ENCODE measurements at places on chromosomes 6 and 20. TPM values are rescaled to one million over a fixed set of nuclear protein-coding genes. Genes with fewer than 3 reads are reported as not detected.
A peak's percentile ranks its signal among the peaks of the same experiment; 100 is the strongest.

- no peak for DNase-seq
These were observed 348.9 kb upstream of the MARCKS start for GRCh38 chr6:113508249-113508648.

Gene EPHA7
- polyA plus RNA-seq, result 11.0 TPM

- DNase-seq, result no peak
These were observed 70.2 kb downstream of the LYRM4 start for GRCh38 chr6:5190507-5190906.

Gene HLA-DQB2
- 0.10 TPM for polyA plus RNA-seq

- DNase-seq, result peak; percentile 20
These were observed 159.8 kb downstream of the ZFP64 start for GRCh38 chr20:52031563-52032303.

Gene C20orf173
- not detected for polyA plus RNA-seq

Gene RAB32
- 28.0 TPM for polyA plus RNA-seq

Gene E2F1
- 3.5 TPM for polyA plus RNA-seq

GRCh38 chr6:145258122-145258521 is 477.2 kb downstream of the EPM2A start:
- no peak for DNase-seq

DNA sequence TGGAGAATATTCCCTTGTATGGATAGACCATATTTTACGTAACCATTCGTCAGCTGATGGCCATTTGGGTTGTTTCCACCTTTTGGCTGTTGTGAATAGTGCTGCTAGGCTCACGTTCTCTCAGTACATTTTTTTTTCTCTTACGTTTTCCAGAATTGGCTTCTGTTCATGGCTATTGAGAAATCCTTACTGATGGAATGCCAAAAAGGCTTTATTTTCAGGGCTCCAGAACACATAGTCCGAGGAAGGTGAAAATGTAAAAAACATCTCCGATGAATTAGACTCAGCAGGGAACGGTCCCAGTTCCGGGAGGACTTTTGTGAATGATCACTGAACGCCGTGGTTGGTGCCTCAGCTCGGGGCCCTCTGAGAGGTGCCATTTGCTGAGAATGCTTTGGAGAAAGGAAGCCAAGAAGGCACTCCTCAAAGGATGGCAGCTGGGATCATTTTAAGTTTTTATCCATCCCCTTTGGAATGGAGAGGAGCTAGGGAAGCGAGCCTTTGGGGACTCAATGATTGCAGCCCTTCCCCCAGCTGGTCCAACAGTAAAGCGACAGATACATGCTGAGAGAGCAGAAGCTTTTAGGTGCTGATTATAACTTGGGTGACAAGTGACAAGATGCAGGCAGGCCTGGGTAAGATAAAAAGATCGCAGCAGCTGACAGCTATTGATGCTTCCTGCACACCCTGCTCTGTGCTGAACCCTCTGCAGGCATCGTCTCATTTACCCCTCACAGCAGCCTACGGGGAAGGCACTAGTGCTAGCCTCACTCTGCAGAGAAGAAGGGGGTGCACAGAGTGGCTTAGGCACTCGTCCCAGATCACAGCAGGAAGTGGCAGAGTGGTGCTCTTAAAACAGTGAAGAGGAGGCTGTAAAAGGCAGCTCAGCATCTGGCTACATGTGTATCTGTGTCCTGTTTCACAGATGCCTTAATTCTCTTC is 133.4 kb upstream of the KCNG1 start:
- DNase-seq, result no peak

- DNase-seq, result no peak
These were observed 1073.0 kb upstream of the MAP3K7 start for GRCh38 chr6:91659891-91660290.

Gene UBD
- 2.9 TPM for polyA plus RNA-seq

- no peak for DNase-seq
These were observed 268.1 kb downstream of the UST start for GRCh38 chr6:149014631-149015534.

Gene HLA-DPA1
- polyA plus RNA-seq, result 51.6 TPM

- DNase-seq, result no peak
These were observed 34.6 kb upstream of the FAM50B start for GRCh38 chr6:3814539-3814938.

Gene TAB2
- 42.2 TPM for polyA plus RNA-seq

DNA sequence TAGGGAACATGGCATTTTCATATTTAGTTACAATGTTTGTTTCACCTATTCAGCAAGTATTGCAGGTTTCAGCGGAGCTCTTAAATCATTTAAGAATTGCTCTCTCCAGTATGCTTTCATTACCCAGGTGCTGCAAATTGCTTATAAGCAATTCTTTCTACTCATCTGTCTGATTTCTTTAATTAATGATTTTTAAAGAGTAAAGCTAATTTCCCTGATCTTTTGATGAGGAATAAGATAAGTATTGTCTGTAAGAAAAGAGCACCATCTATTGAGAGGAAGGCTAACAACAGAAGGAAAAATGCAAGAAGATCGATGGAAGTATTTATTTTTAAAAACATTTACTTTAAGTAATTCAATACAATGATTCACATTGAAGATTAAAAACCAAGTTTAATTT is 2.0 kb downstream of the OPRM1 start:
- DNase-seq, result no peak

- no peak for DNase-seq
These were observed 185.9 kb downstream of the MAFB start for GRCh38 chr20:40503119-40503518.

Gene CALHM4
- polyA plus RNA-seq, result not detected

Gene ULBP3
- 1.1 TPM for polyA plus RNA-seq

Gene TRIM10
- not detected for polyA plus RNA-seq

GRCh38 chr20:25606094-25606695 is 17.6 kb downstream of the NANP start:
- DNase-seq, result no peak

DNA sequence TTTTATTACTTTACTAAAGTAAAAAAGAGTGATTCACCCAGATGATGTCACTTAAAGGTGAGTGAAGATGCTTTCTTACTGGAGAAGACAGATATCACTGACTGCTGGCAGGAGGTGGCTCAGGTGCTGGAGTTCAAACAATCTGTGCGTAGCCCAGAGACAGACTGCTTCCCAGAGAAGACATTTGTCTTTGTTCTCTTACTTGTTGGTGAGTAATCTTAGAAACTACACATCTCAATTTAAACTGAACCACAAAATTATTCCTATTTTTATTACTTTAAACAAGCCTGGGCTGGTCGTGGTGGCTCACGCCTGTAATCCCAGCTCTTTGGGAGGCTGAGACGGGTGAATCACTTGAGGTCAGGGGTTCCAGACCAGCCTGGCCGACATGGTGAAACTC is 92.2 kb downstream of the CEP162 start:
- no peak for DNase-seq

- DNase-seq, result no peak
These were observed 612.3 kb downstream of the UTRN start for GRCh38 chr6:144897441-144897921.

Gene BMP2
- polyA plus RNA-seq, result 14.1 TPM

Gene MYL9
- 3,492 TPM for polyA plus RNA-seq

GRCh38 chr20:8656335-8656734 is 412.6 kb upstream of the PLCB4 start:
- no peak for DNase-seq

DNA sequence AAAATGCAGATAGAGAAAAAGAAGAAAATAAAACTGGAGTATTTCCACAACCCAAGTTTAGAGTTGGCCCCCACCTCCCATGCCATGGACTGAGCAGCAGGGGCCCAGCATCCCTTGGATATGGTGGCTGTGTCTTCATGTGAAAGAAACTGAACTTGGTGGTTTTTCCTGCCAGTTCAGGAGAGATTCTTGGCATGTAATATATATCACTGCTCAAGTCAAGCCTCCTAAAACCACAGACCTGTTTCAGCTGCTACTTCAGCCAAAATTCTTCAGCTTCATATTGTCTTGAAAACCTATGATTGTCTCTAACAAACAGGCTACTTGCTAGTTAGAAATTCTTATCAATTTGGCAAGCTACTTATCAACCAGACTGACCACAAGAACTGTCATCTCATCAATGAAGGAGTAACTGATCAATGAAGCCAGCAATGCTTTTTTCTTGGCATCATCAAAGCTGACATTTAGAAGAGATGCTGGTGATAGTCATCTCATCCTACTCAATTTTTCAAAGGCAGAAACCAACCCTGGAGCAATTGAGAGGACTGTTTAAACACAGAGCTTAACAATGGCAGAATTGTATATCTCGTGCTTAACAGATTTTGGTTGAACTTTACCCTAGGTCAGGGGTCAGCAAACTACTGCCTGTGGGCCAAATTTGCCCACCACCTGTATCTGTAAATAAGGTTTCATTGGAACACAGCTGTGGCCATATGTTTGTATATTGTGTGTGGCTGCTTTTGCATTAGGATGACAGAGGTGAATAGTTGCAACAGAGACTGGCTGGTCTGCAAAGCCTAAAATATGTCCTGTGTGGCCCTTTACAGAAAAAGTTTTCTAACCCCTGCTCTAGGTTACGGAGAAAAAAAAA is 10.4 kb upstream of the NOL7 start:
- DNase-seq, result no peak

Gene ATAT1
- polyA plus RNA-seq, result 7.6 TPM

- no peak for DNase-seq
These were observed 293.9 kb downstream of the QKI start for GRCh38 chr6:163708466-163708865.

Gene OR11A1
- not detected for polyA plus RNA-seq

Gene CLIC5
- polyA plus RNA-seq, result 2.4 TPM

Gene GFRA4
- not detected for polyA plus RNA-seq

DNA sequence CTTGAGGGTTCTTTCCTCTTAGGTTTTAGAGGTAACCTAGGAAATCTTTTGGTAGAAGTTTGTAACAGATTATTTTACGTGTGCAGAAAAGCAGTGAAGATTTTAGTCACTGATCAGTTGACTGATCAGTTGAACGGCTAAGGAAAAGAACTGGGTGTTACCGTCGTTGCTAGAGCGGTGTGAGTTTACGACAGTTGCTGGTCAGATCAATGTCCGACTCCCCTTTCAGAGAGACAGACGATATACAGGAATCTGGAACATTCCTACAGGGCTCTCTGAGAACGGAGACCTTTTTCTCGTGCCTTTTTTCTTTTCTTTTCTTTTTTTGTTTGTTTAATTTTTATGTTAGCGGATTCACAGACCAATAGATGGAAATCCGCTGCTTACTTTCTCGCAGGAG is 132.1 kb upstream of the ZNF184 start:
- no peak for DNase-seq

- DNase-seq, result no peak
These were observed 66.5 kb downstream of the DTNBP1 start for GRCh38 chr6:15596186-15596896.

- DNase-seq, result no peak
These were observed 6.8 kb downstream of the ABCF1 start for GRCh38 chr6:30578051-30578450.

DNA sequence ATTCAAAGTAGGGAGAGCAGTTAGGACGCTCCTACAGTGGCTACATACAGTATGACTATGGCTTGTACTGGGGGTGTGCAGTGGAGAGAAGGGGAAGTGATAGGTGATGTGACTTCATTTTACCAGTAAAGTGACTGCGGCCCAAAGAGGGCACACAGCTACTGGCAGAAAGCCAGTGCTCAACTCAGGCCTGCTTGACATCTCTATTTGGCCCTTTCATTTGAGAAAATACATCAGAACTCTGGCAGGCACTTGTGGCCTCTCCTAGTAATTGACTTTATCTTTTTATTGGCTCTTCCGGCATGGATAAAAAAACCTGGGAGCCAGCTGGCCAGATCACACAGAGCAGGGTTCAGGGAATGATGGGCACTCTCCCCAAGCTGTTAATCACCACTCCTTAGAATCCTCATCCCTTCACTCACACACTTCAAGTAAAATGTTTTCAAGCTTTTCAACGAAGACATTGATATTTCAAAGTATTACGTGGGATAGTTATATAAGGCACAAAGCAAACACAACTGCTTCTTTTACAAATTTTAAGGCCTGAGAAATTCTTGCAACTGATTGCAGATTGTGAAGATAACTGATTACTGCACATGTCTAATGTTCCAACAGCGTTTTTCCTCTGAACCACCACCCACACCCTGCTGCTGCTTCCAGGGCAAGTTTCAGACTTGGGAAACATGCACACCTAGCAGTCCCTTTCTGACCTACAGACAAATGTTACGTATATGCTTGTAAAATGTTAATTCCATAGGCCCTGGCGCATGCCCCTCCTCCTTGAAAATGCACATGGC is 73.5 kb downstream of the TNFRSF21 start:
- DNase-seq, result no peak

GRCh38 chr6:44471271-44471981 is 83.9 kb downstream of the CDC5L start:
- DNase-seq, result no peak

Measured in urinary bladder (tissue), 4 donors.